Activated T-helper 1 cell treated with anti-CD3 and anti-CD28 coated beads, Interleukin-12 subunit alpha, Interleukin-12 subunit beta, Interleukin-2, Interleukin-4 antibody, amounts not matched to agents 30 ng/mL and 10 ng/mL and 1 ng/mL, durations not matched to agents 14 hours and 24 hours and 36 hours (primary cell): ENCODE measurements at places on chromosomes 13 and 19. TPM values are rescaled to one million over a fixed set of nuclear protein-coding genes. Genes with fewer than 3 reads are reported as not detected.

Gene ZGLP1
- total RNA-seq, result 3.5 and 4.2 TPM in 2 replicates

Gene USP12
- total RNA-seq, result 45.8 and 49.1 TPM in 2 replicates

Gene ZNF329
- 1.6 and 1.9 TPM in 2 replicates for total RNA-seq

Gene RFPL4AL1
- total RNA-seq, result not detected in 2 replicates

Gene CERS4
- 26.4 and 29.7 TPM in 2 replicates for total RNA-seq

Gene HIF3A
- not detected in 2 replicates for total RNA-seq

Gene ZNF440
- total RNA-seq, result 6.7 and 9.2 TPM in 2 replicates

Gene SLITRK6
- total RNA-seq, result not detected in 2 replicates

Gene SLC1A6
- not detected in 2 replicates for total RNA-seq

- no peaks in the 10 kb centered on the region for H3K36me3 ChIP-seq
- peaks cover 31% of the 10 kb centered on the region for H3K4me1 ChIP-seq
- peak overlapping the region; percentile 78 for H3K4me3 ChIP-seq
Measured at GRCh38 chr13:21674490-21675009, 3.7 kb downstream of the FGF9 start.

GRCh38 chr13:112940236-112940635 lies 28.8 kb upstream of the MCF2L start:
- peaks cover 21% of the 10 kb centered on the region for H3K27me3 ChIP-seq
- H3K27ac ChIP-seq, result no peak overlapping the region
- no peak overlapping the region for H3K4me3 ChIP-seq
- H3K4me1 ChIP-seq, result peaks cover 8% of the 10 kb centered on the region
- peaks cover 1% of the 10 kb centered on the region for H3K36me3 ChIP-seq

- H3K27me3 ChIP-seq, result no peaks in the 10 kb centered on the region
- no peak overlapping the region for H3K27ac ChIP-seq
- H3K4me1 ChIP-seq, result no peaks in the 10 kb centered on the region
- no peaks in the 10 kb centered on the region for H3K36me3 ChIP-seq
- DNase-seq, result no peak
Measured at GRCh38 chr19:53311044-53311443, 22.5 kb upstream of the ZNF845 start.

- peaks cover 4% of the 10 kb centered on the region for H3K27me3 ChIP-seq
- peaks cover 6% of the 10 kb centered on the region for H3K36me3 ChIP-seq
- no peak overlapping the region for H3K27ac ChIP-seq
- peaks cover 20% of the 10 kb centered on the region for H3K4me1 ChIP-seq
- no peak for DNase-seq
- peak overlapping the region; percentile 67 for H3K4me3 ChIP-seq
Measured at GRCh38 chr19:45884682-45885555, 1.0 kb downstream of the IRF2BP1 start.

DNA sequence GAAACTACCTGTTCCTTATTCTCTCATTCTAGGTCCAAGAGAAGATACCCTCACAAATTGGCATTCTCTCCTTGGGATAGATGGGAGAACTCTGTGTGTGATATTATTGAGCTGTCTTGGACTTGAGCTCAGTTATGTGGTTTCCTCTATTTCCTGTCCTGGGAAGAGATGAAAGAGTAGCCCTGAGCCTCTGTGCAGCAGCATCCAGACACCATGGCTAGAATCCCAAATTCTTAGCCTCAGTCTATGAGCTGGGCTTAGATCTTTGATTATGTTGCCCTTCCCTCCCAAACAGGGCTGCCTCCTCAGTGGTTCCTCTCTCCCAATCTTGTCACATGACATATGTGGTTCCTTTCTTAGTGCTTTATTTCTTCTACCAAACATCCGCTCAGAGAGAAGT lies 290.7 kb downstream of the SPRY2 start:
- H3K27ac ChIP-seq, result no peak overlapping the region
- H3K27me3 ChIP-seq, result peaks cover 5% of the 10 kb centered on the region
- H3K4me1 ChIP-seq, result peaks cover 21% of the 10 kb centered on the region

DNA sequence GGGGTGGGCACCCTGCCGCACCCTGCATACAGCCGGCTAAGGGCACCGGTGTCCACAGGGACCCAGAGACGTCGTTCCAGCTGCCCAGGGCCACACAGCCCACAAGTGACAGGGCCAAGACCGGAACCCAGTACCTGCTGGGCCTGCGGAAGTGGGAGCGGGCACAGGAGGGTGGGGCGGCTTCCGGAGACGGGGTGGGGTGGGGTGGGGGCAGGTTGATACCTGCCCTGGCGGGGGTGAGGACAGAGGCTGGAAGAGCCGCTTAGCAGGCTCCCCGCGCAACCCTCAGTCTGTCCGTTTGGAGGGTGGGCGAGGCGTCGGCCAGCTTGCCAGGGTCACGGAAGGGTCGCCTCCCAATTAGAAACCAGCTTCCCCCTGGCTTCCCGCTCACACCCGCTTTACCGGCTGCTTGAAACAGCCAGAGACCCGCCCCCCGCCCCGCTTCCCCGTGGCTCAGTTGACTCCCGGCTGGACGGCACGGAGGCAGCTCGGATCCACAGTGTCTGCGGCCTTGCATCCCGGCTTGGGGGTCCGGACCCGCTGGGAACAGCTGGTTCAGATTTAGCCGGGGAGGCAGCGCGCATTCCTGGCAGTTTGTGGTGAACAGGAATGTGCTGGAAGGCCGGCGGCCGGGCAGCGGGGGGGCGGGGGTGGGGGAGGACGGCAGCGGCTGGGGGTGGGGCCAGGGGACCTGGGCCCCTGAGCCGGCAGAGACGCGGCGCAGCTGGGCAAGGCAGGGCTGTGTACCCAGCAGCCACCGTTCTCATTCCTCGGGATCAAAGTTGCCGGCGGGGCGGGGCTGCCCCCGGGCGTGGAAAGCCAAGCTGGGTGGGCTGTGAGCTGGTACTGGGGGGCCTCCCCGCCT lies 1.9 kb downstream of the CNN2 start:
- peak overlapping the region; percentile 95 for H3K4me3 ChIP-seq
- peaks cover 25% of the 10 kb centered on the region for H3K4me1 ChIP-seq
- no peaks in the 10 kb centered on the region for H3K27me3 ChIP-seq
- H3K27ac ChIP-seq, result peak overlapping the region; percentile 52
- DNase-seq, result peak; percentile 58

- H3K36me3 ChIP-seq, result no peaks in the 10 kb centered on the region
- no peak overlapping the region for H3K4me3 ChIP-seq
- H3K27ac ChIP-seq, result no peak overlapping the region
- no peaks in the 10 kb centered on the region for H3K4me1 ChIP-seq
Measured at GRCh38 chr13:25372284-25373081, 709 bp downstream of the ATP8A2 start.

- peaks cover 44% of the 10 kb centered on the region for H3K36me3 ChIP-seq
- peak overlapping the region; percentile 98 for H3K4me3 ChIP-seq
- peaks cover 46% of the 10 kb centered on the region for H3K4me1 ChIP-seq
- H3K27me3 ChIP-seq, result no peaks in the 10 kb centered on the region
- H3K27ac ChIP-seq, result peak overlapping the region; percentile 95
- no peak for DNase-seq
Measured at GRCh38 chr19:55675661-55676354, 782 bp downstream of the EPN1 start.

- peak overlapping the region; percentile 90 for H3K4me3 ChIP-seq
- H3K27ac ChIP-seq, result peak overlapping the region; percentile 93
- H3K36me3 ChIP-seq, result peaks cover 13% of the 10 kb centered on the region
- DNase-seq, result peak; percentile 83
Measured at GRCh38 chr19:37655689-37656371, 565 bp upstream of the ZFP30 start.

DNA sequence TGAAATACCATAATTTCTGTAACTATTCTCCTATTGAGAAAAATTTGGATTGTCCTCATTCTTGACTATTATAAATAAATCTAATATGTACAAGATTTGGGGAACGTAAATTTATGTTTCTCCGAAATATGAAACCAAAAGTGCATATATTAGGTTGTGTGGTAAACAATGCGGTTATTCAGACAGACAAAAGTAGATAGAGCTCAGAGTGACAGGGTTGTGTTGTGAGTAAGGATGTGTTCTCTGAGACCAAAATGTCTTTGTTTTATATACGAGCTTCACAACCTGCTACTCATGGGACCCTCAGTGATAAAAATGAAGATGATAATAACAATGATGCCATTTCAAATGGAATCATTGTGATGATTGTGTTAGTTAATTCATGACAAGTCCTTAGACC lies 796.3 kb upstream of the SLC10A2 start:
- H3K4me1 ChIP-seq, result no peaks in the 10 kb centered on the region
- no peak overlapping the region for H3K27ac ChIP-seq
- no peak for DNase-seq

DNA sequence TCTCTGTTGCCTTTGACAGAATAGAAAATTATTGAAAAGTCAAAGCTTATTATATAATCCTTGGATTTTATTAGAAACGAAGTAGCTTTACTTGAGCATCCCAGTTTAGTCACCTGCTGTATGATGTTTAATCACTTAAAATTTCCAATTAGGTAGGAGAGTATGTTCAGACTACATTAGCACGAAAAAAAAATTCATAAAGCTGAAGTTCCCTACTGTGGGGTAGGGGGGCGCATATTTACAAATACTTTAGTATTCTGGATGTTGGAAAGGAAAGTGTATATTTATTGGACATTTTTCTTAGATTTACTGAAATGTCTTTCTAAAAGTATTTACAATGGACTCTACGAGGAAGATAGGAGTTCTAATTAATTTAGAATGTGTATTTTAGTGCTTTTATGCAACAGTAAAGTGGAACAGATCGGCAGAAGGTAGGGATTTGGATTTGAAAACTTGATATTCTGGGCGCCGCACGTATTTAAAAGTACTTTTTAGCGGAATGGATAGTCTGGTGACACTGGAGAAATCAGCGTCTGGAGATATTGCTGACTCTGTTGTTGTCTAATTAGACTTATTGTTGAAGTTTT lies 1.9 kb downstream of the CDK8 start:
- peaks cover 2% of the 10 kb centered on the region for H3K27me3 ChIP-seq
- H3K4me1 ChIP-seq, result peaks cover 25% of the 10 kb centered on the region
- H3K4me3 ChIP-seq, result peak overlapping the region; percentile 91
- DNase-seq, result no peak

DNA sequence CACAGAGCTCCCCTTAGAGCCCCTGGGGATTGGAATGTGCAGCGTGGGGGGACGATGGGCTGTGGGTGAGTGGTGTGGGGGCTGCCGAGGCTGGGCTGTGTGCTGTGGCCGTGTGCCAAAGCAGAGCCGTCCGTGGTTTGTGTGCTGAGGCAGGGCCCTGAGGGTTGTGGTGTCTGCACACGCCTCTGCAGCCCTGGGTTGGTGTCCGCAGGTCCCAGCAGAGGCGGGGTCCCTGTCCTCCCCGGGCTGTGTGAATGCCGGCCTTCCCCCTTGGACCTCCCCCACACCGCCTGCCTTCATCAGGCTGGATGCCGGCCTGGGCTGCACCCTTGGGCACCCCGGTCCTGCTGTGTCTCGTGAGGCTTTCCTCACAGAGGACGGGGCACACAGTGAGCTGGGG lies 26.1 kb downstream of the DOT1L start:
- DNase-seq, result no peak
- H3K4me1 ChIP-seq, result peaks cover 4% of the 10 kb centered on the region
- H3K27ac ChIP-seq, result no peak overlapping the region
- H3K4me3 ChIP-seq, result no peak overlapping the region
- no peaks in the 10 kb centered on the region for H3K27me3 ChIP-seq
- peaks cover 31% of the 10 kb centered on the region for H3K36me3 ChIP-seq

DNA sequence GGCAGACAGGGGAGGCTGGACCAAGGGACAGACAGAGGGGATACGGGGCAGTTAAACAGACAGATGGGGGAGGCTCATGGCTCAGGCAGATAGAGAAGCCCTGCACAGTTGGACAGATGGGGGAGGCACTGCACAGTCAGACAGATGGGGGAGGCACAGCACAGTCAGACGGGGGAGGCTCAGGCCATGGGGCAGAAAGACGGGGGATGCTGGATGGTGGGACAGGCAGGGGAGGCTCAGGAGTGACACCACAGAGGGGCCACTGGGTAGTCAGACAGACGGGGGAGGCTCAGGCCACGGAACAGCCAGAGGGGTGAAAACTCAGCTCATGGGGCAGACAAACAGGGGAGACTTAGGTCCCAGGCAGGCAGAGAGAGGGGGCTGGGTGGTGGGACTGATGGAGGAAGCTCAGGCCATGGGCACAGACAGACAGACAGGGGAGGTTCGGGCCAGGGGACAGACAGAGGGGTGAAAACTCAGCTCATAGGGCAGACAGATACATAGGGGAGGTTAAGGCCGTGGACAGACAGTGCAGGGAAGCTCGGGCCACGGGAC lies 886 bp downstream of the MFSD12 start:
- peak overlapping the region; percentile 96 for H3K4me3 ChIP-seq
- peaks cover 36% of the 10 kb centered on the region for H3K4me1 ChIP-seq
- peaks cover 10% of the 10 kb centered on the region for H3K36me3 ChIP-seq
- peak overlapping the region; percentile 84 for H3K27ac ChIP-seq
- H3K27me3 ChIP-seq, result no peaks in the 10 kb centered on the region
- no peak for DNase-seq

GRCh38 chr19:2081873-2082810 lies 14.0 kb downstream of the MOB3A start:
- peaks cover 2% of the 10 kb centered on the region for H3K27me3 ChIP-seq
- peak overlapping the region; percentile 96 for H3K27ac ChIP-seq
- H3K36me3 ChIP-seq, result peaks cover 47% of the 10 kb centered on the region
- H3K4me3 ChIP-seq, result peak overlapping the region; percentile 94
- H3K4me1 ChIP-seq, result peaks cover 54% of the 10 kb centered on the region

DNA sequence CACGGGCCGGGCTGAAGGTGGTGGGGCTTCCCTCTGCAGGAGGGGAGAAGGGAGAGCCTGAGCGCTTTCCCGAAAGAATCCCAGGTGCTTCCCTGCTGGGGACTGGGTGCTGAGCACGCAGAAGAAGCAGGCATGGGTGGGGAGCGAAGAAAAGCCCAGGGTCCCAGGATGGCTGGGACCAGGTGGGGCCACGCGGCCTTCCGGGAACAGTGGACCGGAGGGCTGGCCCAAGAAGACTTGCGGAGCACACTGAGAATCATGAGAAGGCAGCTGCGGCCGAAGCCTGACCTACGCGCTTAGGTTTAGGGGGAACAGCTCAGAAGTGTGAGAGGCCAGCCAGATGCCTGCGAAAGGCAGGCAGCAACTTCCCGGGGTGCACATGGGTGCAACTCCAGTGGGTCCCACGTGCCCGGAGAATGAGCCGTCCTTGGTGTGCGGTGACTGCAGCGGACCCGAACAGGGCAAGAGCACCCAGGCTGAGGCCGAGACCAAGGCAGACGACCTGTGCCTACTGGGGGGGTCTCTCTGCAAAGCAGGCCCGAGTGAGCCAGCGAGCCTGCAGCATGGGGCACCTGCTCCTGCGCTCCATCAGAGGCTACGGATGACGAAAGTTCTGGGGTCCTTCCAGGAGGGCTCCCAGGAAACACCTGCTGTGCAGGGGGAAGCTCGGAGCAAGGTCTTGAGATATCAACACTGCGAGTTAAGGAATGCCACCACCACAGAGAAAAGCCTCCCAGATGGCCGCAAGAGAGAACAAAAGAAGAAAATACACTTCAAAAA lies 52.4 kb downstream of the MLLT1 start:
- peaks cover 8% of the 10 kb centered on the region for H3K36me3 ChIP-seq
- H3K4me3 ChIP-seq, result no peak overlapping the region
- no peak overlapping the region for H3K27ac ChIP-seq

GRCh38 chr13:111880185-111880584 lies 186.8 kb upstream of the SOX1 start:
- H3K27me3 ChIP-seq, result no peaks in the 10 kb centered on the region
- no peak overlapping the region for H3K4me3 ChIP-seq
- H3K36me3 ChIP-seq, result no peaks in the 10 kb centered on the region
- DNase-seq, result no peak
- no peaks in the 10 kb centered on the region for H3K4me1 ChIP-seq

- H3K4me1 ChIP-seq, result peaks cover 8% of the 10 kb centered on the region
- H3K4me3 ChIP-seq, result peak overlapping the region; percentile 95
- peaks cover 26% of the 10 kb centered on the region for H3K36me3 ChIP-seq
- no peak for DNase-seq
- peak overlapping the region; percentile 87 for H3K27ac ChIP-seq
Measured at GRCh38 chr19:20167651-20168122, 673 bp downstream of the ZNF486 start.

- peaks cover 32% of the 10 kb centered on the region for H3K4me1 ChIP-seq
- peak overlapping the region; percentile 89 for H3K27ac ChIP-seq
- H3K27me3 ChIP-seq, result no peaks in the 10 kb centered on the region
Measured at GRCh38 chr19:17406887-17407196, 1.4 kb upstream of the BST2 start.
